ENCODE measurements at places on chromosomes 2 and 18.

DNA sequence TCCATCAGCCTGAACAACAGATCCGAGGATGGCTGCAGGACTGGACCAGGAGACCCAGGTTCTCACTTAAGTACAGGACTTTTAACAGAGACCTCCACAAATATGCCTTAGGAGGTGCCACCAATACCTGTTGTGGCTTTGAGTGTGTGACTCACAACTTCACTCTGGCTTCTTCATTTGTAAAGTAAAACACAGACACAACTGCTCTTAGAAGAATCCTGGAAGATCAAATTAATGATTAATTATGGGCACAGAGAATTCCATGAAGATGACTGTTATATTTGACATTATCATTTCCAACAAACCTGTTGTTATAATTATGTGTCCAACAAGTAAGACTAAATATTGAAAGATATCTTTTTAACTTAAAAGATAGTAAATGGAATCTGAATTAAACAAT is 481.4 kb upstream of the KLHL29 start:
- no peak for DNase-seq

DNA sequence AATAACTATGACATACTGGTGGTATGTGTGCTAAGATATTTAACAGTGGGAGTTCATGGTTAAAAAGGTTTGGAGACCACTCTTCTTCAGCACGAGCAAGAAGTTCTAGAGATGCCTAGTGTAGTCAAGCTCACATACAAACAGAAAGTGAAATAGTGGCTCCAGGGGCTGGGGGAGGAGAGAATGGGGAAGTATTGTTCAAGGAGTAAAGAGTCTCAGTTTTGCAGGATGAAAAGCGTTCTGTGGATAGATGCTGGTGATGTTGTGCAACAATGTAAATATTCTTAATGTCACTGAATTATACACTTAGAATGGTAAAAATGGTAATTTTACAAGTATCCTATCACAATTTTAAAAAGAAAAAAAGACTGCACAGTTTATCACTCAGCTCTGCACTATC is 29.0 kb upstream of the EPAS1 start:
- no peak for DNase-seq

GRCh38 chr2:48043746-48044145 is 137.4 kb upstream of the FBXO11 start:
- no peak for DNase-seq

DNA sequence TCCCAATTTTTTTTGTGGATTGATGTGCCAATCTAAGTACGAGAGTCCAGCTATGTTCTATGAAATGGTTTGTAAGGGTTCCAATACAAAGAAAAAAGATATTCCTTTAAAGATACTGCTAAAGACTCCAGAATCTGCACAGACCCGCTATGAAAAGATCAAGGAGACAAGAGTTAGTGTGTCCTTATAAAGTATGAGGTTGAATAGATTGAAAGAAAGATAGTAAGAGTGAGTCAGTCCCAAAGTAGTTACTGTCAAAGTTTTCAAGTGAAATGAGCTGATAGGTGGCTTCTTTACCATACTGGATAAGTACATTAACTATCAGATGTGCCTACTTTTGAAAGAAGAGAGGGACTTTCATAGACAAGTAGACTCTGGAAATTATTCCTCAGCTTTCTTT is 17.9 kb upstream of the EHBP1 start:
- DNase-seq: no peak

DNA sequence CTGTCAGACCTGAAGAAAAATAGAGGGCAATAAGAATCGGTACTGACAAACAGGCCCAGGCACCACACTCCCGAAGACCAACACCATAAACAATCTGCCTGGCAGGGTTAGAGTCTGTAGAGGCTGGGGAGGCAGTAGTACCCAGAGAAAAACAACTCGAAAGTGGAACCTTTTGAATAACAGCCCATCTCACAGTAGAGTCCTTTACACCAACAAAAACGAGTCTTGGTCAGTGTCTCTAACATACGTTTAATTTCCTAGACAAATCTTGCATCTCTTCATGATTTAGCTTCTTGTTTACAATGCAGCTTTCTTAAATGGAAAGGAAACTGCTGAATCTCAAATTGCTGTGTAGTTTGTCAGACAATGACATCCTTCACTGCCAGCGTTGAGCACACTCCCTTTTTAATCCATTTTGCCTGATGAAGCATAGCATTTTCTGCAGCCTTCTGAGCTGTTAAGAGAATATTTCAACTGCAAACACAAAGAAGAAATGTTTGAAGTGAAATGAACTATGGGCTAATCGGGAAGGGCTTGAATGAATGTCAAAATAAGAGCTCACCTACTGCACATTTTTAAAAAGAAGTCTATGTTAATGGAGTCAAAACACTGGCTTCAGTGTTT is 73.1 kb upstream of the DSG1 start:
- no peak for DNase-seq

DNA sequence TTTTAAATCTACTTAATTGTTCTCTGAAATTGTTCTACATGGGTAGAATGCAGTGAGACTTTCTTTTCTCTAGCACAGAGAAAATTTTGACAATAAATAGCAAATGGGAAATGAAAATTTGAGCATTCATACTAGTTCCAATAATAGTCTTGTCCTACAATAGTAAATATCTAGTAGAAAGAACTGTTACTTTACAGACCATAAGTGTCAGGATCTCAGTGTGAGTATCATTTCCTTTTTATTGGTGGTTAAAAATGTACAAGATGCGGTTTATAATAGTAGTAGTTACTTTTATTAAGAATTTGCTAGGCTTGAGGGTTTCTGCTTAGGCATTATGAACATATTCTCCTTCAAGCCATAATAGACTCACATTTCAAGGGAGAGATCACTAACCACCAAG is 43.2 kb downstream of the KCNE4 start:
- no peak for DNase-seq

- no peak for DNase-seq
Observed at GRCh38 chr2:40400336-40400953, 51.4 kb downstream of the SLC8A1 start.

- DNase-seq: no peak
Observed at GRCh38 chr2:158781353-158781961, 13.7 kb upstream of the DAPL1 start.

DNA sequence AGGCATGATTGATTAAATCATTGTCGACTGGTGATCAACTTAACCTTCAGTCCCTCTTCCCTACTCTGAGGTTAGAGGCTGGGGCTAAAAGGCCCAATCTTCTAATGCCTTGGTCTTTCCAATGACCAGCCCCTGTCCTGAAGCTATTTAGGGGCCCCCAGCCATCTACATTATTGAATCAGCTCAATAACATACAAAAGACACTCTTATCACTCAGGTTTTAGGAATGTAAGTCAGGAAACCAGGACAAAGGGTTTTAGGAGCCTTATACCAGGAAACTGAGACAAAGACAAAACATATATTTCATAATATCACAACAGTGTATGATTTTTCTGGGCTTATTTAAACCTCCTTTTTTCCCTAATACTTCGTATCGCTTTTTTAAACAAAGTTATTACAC is 198.6 kb downstream of the RNF152 start:
- no peak for DNase-seq

DNA sequence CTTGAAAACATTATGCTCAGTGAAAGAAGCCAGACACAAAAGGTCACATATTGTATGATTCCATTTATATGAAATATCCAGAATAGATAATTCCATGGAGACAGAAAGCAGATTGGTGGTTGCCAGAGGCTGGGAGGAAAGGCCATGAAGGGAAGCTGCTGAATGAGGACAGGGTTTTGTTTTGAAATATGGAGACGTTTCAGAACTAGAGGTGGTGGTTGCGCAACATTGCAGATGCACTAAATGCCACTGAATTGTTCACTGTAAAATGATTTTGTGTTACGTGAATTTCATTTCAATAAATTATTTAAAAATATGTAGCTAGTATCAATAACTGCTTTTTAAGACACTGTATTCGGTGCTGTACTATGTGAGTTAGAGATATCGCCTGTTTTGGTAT is 101.7 kb upstream of the ZNF236 start:
- DNase-seq: no peak

GRCh38 chr18:9333441-9334328 is 888 bp upstream of the TWSG1 start:
- DNase-seq: no peak

DNA sequence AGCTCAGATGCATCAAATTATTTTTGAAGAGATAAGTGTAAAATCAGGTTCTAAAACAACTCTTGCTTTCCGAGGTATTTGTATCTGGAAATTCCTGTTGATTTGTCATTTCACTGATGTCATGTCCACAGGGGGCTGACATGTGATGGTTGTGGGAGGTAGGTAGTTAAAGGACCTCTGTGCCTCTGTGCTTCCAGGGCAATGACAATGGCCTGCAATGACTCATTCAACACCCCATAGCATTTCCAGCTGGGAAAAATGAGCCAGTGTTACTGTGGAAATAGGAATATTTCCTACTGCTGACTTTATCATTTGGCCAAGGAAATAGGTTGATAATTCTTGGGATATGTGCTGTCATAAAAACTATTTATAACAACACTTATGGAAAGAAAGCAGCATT is 86.2 kb upstream of the CCDC195 start:
- DNase-seq: no peak
